ENCODE measurements at places on chromosomes 7 and 10. TPM values are rescaled to one million over a fixed set of nuclear protein-coding genes. Genes with fewer than 3 reads are reported as not detected.

The RASA4B gene
- 15.8 TPM for total RNA-seq

The MRC1 gene
- total RNA-seq = 2.3 TPM

The CFTR gene
- not detected for total RNA-seq

The CNOT4 gene
- 35.0 TPM for total RNA-seq

The PLXNA4 gene
- total RNA-seq = 0.22 TPM

The PRR15 gene
- not detected for total RNA-seq

The AKR1C2 gene
- not detected for total RNA-seq

The CRYGN gene
- not detected for total RNA-seq

The NRCAM gene
- total RNA-seq = 0.22 TPM

Data from CD4-positive, alpha-beta memory T cell (primary cell).